Stimulated activated naive CD4-positive, alpha-beta T cell treated with Interleukin-2 at 50 U/mL for 16 hours (primary cell): ENCODE measurements at places on chromosomes 4 and X.

DNA sequence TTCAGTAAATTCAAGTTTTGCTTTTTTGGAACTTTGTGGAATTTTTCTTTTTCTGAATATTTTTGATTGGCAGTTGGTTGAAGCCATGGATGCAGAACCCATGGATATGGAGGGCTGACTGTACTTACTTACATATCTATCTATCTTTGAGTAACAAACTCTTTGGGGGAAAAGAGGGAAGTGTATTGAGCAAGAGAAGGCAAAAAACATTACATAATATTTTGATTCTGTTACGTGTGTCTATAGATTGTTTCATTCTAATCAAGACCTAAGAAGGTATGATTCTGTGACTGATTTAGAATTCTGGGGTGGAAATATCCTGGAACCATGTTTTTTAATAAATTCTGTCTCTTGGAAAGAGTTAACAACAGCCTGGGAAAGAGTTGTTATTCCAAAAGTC is 31.5 kb downstream of the GRSF1 start:
- DNase-seq = no peak

- no peak for DNase-seq
Measured at GRCh38 chr4:8819473-8820177, 52.0 kb downstream of the HMX1 start.

- no peak for DNase-seq
Measured at GRCh38 chr4:165855191-165855590, 17.8 kb upstream of the TLL1 start.

DNA sequence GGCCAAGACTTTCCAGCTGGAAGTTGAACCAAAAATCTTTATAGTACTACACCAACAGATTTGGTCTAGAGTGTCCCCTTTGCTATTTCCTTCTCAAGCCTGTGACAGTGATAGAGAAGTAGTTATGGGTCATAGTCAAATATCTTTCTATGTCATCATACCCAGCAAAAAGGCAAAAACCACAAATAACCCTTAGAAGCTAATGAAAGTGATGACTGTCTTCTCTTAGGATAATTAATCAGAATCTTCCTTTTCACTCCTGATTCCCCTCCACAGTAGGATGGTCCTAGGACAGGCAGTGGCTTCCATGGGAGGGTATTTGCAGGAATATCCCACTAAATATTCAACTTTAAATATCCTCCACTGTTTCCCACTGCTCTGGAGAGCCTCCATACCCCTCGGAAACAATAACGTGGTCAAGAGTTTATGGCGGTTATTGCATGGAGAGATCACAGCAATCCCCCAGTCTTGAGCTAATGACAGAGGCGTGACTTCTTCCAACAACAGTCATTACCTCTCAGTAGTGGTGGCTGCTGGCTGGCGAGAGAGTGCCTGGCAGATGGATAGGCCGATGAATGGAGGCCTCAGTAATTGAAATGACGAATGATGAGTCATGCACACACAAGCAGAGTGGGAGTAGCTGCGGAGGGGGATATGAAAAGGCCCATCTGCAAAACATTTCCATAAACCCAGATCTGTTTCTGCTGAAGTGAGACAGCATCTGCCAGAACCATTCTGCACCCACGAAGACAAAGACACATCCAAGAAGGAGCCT is 154.9 kb downstream of the STK32B start:
- DNase-seq = no peak

DNA sequence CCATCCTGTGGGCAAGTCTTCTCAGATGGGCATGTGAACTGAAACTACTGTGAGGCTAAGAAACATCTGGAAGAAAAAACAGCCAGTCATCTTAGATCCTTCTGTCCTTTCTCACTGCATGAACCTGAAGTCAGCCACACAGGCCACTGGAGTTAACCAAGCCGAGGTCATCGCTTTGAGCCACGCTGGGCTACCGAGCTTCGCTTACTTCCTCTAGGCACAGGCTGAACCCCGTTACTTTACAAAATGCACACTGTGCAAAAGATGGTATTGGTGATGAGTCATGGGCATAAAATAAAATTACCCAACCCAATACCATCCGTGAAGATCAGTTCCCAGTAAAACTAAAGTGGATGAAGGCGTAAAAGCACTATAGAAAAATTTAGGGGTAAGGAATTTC is 86.2 kb downstream of the MTMR1 start:
- no peak for DNase-seq

GRCh38 chr4:102356562-102357202 is 11.4 kb upstream of the SLC39A8 start:
- DNase-seq = no peak

- no peak for DNase-seq
Measured at GRCh38 chrX:120790552-120790951, 85.1 kb downstream of the CT47B1 start.

- no peak for DNase-seq
Measured at GRCh38 chrX:2340991-2341390, 159.8 kb downstream of the DHRSX start.

- no peak for DNase-seq
Measured at GRCh38 chr4:169033660-169034059, 23.6 kb upstream of the CBR4 start.

DNA sequence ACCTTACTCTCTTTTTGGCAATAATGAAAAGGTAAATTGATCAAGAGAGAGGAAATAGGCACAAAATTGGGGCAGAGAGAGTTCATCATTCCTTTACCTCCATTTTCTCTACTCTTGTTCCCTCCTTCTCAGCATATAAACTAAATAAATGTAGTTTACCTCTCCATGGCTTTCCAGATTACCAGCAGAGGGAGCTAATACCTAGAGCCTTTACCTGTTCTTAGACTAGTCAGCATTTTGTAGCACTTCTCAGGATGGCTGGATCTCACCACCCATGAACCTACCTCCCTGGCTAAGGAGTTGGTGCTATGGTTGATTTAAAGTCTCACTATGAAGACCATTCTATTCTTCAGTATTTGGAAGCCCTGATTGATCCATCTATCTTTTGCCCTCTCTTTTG is 15.7 kb downstream of the OFD1 start:
- no peak for DNase-seq

DNA sequence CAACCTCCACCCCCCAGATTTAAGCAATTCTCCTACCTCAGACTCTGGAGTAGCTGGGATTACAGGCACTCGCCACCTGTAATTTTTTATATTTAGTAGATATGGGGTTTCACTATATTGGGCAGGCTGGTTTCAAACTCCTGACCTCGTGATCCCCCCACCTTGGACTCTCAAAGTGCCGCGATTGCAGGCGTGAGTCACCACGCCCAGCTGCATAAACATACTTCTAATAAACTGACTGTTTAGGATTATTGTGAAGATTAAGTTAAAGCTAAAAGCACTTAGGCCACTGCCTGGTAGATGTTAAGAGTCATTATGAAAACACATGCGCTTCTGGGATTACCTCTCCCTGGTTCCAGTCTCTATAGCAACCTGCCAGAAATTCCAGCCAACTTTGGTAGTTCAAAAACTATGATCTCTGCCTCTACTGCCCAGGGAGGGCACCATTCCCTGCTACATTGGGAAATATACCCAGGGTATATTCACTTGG is 30.2 kb upstream of the GRIA3 start:
- DNase-seq = no peak

- DNase-seq = no peak
Measured at GRCh38 chr4:7132249-7132648, 60.1 kb upstream of the SORCS2 start.

- DNase-seq = no peak
Measured at GRCh38 chr4:2246384-2247127, 4.6 kb upstream of the HAUS3 start.

- no peak for DNase-seq
Measured at GRCh38 chrX:12868747-12869146, 1.9 kb downstream of the TLR7 start.

DNA sequence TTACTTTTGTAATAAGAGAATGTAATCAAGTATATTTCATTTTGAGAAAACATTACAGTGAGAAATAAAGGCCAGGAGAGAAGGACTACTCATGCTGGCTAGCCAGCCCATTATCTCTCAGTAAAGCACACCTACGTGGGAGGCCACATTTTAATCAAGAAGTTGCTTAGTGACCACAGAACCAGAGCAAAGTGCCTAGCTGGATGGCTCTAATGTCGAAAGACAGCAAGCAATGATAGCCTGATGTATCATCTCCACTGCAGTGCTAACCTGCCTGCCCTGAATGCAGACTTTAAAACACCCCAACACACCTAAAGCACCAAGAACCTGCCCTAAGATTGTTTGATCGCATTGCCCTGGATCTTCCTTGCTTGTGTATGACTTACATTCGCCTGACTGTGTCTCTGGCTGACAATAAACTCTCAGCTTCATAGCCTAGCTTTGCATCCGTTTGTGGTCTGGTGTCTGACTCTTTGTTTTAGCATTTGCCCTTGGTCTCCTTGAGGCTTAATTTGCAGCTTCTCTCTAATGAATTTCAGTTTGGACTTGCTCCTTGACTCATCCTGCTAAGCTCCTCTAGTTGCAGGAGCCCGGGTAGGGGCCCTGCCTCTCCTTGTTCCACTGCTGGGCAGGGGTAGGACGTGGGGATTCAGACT is 31.4 kb upstream of the SOWAHD start:
- no peak for DNase-seq

DNA sequence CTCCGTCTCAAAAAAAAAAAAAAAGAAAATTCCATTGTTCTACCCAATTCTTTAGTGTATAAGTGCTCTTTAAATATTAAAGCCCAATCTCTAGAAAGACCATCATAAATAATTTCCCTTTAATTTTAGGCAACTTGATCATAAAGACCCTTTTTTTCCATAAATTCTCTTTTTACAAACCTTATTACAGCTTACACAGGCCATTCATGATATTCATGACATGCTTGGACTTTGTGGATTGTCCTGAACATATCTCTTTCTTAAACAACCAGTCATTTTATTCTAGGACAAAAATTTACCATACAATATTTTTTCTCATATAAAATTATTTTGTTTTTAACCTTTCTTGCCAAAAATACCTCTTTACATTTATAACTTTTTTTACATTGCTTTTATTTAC is 30.5 kb downstream of the TLR8 start:
- no peak for DNase-seq

GRCh38 chrX:119729408-119730201 is 28.8 kb upstream of the SOWAHD start:
- peak; percentile 40 for DNase-seq

- DNase-seq = no peak
Measured at GRCh38 chr4:53786632-53787031, 195.3 kb upstream of the LNX1 start.

DNA sequence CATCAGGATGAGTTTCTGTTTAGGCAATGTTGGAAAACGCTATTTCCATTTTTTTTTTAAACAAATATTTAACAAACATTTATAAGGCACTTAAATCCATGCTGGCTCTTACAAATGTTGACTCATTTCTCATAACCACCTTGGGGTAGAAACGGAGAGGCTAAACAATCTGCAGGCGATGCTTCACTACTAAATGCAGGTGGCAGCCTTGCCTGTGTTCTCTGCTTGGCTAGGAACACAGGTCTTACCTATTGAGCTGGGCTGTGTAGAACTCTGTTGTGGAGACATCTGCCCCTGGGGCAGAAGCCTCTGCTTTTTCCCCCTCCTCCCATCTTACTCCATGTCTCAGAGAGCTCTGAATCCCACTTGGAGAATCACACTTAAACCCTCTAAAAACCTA is 1.4 kb upstream of the CXCL1 start:
- DNase-seq = no peak

DNA sequence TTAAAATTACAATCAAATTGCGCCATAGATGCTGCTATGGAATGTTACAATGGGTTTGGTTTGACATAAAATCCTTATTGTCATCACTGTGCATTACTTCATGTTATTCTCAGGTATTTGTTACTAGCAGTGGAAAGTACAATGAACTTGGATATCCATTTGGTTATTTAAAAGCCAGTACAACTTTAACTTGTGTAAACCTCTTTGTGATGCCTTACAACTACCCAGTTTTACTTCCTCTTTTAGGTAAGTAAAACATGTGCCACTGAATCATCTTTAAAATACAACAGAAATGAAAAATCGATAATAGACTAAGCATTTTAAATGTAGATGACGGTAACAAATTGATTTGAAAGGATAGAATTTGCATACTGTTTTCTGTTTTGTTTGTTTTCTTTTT is 35.6 kb downstream of the INTS6L start:
- no peak for DNase-seq

DNA sequence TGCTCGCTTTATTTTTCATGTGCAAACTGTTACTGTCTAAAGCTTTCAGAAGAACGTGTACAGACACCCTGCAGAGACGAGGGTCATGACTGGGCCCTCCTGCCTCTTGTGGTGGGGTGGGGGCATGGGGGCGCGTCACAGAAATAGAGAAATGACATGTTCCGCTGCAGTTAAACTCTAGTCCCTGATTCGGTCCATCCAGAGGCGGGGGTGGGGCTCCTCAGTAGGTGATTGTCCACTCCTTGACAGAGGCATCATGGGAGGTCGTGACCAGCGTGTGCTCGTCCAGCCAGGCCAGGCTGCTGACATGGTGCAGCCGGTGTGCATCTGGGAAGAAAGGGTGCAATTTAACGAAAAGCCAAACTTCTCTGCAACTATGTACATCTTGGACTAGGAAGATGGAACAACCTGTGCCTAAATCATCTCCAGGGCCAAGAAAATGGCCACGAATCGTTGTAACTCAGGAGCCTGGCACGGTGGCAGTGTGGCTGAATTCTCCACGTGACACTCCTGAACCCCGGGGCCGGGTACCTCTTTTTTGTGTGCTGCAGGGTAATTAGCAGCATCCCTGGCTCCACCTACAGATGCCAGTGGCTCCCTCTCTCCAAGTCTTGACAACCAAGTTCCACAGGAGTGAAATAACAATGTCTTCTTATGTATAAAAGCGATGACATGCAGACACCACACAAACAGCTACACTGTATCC is 41.3 kb downstream of the WDR1 start:
- DNase-seq = no peak

DNA sequence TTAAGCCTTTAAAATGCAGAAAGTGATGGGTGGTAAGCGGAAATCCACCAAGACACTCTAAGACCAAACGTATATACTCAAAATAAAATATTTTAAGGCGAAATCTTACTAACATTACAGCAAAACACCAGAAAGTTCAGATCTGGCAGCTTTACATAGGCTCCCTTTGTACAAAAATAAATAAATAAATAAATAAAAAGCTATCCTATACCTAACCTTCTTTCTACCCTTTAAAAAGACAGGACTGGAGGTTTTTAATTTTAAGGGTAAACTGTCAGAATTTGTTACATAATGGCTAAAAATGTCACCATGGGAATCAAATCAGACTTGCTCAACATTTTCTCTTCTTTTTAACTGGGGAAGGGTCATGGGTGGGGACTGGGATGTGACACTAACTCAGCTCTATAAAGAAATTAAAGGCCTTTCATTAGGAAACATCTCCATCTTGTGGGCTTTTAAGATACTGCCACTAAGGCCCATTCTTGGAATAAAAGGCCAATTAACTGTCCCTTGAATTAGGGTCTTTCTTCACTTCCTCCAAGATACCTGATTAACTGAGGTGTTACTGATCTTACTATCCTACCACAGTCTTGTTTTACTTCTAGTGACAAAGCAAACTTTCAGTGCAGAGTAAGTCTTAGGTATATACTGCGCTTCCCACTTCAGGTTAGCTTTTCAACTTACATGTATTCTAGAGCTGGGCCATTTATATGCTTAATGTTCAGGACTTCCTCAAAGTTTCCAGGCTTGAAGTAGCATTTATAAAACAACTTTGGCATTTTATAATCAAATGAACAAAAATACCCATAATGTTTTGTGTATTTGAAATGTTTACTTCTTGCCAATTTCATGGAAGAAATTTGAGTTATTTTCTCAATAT is 13.3 kb downstream of the HNRNPD start:
- DNase-seq = no peak

- DNase-seq = no peak
Measured at GRCh38 chr4:8828869-8829268, 42.8 kb downstream of the HMX1 start.

GRCh38 chr4:66014146-66014765 is 344.0 kb upstream of the EPHA5 start:
- no peak for DNase-seq
